Nucleus accumbens (tissue), 56 donors: ENCODE measurements at places on chromosomes 7 and 10.

DNA sequence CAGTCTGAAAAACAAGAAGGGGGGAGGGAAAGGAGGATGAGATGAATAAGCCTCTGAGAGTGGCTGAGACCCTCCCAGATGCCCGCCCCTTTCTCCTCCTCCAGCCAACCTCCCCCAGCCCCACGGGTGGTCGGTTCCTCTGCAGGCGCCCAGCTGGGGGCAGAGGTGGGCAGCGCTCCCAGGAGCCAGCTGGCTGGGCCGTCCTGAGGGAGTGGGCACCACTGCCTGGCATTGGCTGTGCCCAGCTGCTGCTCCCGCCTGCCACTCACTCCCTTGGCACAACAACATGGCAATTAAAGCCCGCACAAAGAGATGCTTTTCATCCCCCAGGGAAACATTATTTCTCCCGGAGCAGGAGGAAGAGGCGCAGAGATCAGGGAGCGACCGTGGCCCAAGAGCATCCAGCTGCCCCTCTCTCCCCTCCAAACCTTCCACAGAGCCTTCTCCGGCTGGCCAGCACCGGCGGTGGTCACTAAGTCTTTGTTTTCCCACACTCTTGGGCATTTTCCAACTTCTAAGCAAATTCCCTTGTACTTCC, 107.2 kb downstream of the SPDYE5 start:
- DNase-seq: peak; percentile 94

DNA sequence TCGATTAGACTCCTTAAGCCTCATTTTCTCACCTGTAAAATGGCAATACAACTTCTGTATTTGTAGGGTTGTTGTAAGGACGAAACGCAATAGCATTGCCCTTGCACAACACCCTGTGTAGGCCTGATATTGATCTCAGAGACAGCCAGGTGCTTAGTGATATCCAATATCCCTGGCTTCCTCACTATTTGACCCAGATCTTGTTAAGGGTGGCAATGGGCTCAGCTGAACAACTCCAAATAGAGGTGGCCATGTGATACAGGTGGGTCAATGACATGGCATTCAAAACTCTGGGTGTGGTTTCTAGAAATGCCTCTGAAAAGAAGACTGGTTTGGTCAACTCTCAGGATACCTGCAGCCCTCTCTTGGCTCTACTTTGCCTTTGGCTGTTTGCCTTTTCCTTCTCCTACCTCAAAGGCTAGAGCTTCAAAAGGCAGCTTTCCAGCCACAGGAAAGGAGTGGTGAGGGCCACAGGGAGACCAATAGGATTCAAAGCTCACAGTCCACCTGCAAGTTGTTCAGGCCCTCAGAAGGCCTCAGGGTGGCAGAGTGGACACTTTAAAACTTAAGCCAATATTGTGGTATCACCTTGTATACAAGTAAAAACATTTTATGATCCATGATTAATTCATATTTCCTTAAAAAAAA, 14.9 kb upstream of the GATAD1 start:
- DNase-seq: no peak

DNA sequence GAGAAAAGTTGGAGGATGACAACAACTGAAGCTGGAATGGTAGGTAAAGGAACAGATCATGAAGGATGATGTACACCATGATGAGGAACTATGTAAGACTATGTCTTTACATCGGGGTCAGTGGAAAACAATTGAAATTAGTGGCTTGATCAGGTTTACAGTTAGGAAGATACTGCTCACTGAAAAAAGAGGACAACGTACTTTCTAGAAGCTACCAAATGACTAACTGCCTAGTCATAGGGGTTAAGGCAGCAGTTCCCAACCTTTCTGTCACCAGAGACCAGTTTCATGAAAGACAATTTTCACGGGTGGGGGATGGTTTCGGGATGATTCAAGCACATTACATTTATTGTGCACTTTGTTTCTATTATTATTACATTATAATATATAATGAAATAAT, 91.6 kb upstream of the ANKRD1 start:
- no peak for DNase-seq

GRCh38 chr10:70096016-70096704, 36.5 kb downstream of the AIFM2 start:
- no peak for DNase-seq

GRCh38 chr7:121398246-121398645, 2.1 kb upstream of the FAM3C start:
- no peak for DNase-seq

DNA sequence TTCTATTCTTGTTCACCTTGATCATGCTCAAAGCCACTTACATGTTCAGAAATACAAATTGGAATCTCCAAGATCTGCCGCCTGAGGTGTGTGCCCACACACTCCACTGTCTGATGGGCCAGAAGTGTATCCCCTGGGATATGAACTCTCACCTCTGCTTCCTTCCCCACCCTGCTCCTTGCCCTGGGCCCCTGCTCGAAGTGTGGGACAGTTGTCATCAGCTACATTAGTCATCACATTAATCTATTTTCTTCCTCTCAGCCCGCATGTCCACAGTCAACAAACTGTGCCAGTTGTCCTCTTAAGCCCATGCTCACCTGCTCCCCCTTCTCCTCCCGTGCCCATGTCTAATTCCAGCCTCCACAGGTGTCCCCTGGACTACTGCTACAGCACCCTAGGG, 154.7 kb downstream of the PTPN20 start:
- DNase-seq: no peak

GRCh38 chr7:158452331-158452730, 135.3 kb downstream of the PTPRN2 start:
- no peak for DNase-seq

DNA sequence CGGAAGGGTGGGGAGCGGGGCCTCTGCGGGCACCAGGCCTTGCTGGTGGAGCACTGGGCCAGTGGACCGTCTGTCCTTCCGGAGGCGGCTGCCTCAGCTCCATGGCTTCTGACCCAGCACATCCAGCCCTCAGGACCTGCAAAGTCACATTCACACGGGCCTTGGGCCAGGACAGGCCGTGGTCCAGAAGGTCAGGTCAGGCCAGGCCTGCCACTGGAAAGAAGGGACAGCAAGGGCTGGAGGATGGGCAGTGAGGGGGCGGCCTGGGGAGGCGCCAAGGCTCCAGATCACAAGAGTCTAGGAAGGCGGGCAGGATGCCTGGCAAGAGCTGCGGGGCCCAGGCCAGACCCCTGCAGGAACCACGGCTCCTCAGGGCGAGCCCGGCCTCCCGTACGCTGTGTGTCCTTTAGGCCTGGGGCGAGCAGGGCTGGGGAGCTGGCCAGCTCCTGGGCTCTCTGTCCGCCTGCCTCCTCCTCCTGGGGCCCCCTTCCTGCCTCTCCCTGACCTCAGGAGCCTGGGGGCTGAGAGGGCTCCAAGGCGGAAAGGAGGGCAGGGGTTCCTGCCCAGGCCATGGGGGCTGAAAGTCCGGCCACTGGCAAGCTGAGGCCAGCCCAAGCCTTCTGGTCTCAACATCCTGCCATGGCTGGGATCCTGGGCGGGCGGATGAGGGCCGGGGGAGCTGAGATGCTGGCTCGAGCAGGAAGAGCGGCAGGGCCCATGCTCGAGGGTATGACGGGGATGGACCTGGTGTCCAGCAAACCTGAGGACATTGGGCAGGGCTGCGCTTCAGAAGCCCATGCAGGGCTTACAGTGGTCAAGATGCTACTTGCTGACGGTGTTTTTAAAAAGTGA, 225.8 kb downstream of the ELFN1 start:
- no peak for DNase-seq

GRCh38 chr7:26891400-26892350, 27.3 kb upstream of the SKAP2 start:
- DNase-seq: no peak

GRCh38 chr7:150944066-150945042, 33.8 kb downstream of the KCNH2 start:
- no peak for DNase-seq

- no peak for DNase-seq
Observed at GRCh38 chr10:59561477-59562121, 148.1 kb downstream of the SLC16A9 start.

- no peak for DNase-seq
Observed at GRCh38 chr7:300048-300447, 10.1 kb downstream of the FOXL3 start.

DNA sequence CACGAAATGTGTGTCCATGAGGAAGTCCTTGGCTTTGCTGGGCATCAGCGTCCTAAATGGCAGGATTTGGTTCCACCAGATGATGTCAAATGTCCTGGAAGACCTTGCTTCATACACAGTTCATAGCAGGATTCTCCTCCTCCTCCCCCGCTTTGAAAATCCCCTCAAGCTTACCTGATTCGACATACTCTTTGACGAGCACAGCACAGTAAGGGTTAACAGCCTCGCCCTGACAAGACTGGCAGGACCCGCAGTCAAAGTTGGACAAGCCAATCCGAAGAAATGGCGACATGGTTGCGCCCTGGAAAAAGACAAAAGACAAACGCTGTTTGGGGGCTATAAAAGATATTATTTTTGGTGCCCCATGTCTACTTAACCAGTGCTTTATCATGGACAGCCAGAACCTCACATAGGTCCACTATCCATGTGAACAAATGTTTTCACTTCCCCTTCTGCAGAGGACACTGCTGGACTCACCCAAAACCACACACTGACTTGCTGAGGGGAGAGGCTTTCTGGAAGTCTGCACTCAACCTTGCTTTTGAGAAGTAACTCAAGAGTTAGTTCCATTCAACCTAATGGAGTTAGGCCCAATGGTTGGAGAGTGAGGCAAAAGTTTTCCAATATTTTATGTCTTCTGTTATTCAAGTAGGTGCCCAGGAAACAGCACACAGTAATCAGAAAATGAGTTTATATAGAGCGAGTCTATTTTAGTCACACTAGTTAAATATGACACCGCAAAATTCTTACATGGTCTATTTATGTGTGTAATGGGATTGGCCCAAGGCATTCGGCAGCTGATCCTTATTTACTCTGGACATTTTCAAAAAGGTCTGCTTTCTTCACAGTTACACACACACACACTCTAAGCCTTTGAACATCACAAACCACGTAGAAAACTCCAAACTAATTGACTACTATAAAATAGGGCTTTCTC, 65.0 kb downstream of the PRKCQ start:
- no peak for DNase-seq

GRCh38 chr10:119355930-119356329, 148.6 kb downstream of the GRK5 start:
- DNase-seq: no peak

GRCh38 chr10:120477021-120477742, 20.2 kb downstream of the PLPP4 start:
- no peak for DNase-seq

DNA sequence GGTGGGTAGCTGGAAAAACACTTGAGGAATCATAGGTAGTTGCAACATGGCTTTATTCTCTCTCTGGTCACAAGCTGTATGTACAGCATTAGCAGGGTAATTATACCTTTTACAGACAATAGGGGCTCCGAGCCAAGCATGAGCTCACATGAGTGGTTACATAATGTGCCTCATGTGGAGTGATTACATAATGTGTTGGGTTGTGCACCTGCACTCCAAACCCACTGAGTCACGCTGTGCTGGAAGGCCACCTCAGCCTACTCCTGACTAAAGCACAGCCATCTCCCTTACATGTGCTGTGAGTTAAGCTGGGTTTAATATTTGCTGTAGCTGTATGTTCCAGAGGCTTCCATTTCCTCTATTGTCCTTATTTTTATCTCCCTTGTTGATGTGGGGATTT, 348.7 kb upstream of the SEMA3C start:
- DNase-seq: no peak

- no peak for DNase-seq
Observed at GRCh38 chr7:24705461-24705954, 51.8 kb downstream of the GSDME start.

DNA sequence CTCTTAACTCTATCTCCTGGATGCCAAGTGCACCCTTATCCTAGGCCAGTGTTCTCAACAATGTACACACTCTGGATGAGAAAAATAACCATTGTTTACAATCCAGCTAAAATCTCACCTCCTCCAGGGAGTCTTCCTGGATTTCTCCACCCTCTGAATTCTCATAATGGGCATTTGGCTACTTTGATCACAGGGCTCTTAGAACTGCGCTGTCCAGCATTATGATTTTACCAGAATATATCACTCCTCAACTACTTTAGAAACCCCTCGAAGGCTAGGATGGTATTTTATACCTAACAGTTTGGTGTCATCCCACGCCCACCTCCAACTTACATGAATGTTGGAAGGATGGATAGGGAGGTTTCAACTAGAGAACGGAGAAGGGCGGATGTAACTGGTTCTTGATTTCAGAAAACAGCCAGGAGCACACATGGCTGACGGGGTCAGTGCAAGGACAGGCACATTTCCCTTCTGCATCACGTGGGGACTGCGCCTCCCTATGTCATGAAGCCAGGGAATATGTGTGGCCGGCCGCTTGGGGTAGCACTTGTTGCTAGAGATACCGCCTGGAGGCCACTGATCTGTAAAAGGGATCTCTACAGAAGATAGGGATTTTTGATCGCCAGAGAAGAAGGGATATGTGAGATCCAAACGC, 1.2 kb upstream of the ATP6V0E2 start:
- peak; percentile 46 for DNase-seq

DNA sequence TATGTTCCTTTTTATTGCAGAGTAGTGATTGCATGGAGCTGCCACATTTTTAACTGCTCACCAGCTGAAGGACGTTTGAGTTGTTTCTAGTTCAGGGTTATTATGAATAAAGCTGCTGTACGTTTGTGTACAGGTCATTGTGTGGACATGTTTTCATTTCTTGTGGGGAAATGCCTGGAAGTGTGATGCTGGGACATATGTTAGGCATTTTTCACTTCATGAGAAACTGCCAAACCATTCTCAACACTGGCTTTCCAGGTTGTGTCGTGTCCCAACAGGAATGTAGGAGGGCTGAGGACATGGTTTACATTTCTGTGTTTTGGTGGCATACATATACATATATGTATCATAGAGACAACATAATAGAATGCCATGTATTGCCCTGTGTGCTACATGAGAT, 73.0 kb downstream of the NEURL1 start:
- no peak for DNase-seq

- DNase-seq: no peak
Observed at GRCh38 chr10:22263106-22263505, 45.3 kb upstream of the EBLN1 start.

GRCh38 chr10:104077663-104078151, 8.0 kb downstream of the COL17A1 start:
- DNase-seq: no peak

DNA sequence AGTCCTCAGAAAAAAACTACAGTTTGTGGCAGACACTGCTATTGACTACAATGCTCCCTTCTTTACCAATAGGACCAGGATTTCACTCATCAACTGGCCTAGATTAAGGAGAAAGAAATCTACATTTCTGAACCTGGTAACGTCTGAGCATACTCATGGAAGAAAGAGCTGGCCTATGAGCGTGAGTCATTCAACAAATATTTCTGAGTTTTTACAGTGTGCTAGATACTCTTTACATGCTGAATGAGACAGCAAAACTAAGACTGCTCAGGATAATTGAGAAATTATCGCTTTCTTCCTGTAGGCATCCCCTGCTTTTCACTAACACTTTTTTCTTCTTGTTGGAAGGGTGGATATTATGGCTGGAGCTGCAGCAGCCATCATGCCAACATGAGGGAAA, 609.7 kb downstream of the TNS3 start:
- DNase-seq: no peak
